ENCODE measurements at places on chromosomes 5 and 9. TPM values are rescaled to one million over a fixed set of nuclear protein-coding genes. Genes with fewer than 3 reads are reported as not detected.

ZNF366 gene
- not detected for total RNA-seq

ZNF658 gene
- 2.6 TPM for total RNA-seq

CEL gene
- total RNA-seq: 2.4 TPM

DAB2IP gene
- 0.13 TPM for total RNA-seq

SKIC3 gene
- total RNA-seq: 66.9 TPM

ALDH1A1 gene
- total RNA-seq: not detected

ADAMTS6 gene
- total RNA-seq: 3.4 TPM

SELENOP gene
- 0.55 TPM for total RNA-seq

TPM2 gene
- 12.0 TPM for total RNA-seq

GAS1 gene
- total RNA-seq: 0.18 TPM

All from activated CD8-positive, alpha-beta T cell treated with anti-CD3 and anti-CD28 coated beads, Interleukin-2, amount 10 ng/mL, durations not matched to agents 7 days and 5 days (primary cell).